ENCODE measurements at places on chromosomes 12 and 14.

- DNase-seq: no peak
Observed at GRCh38 chr12:57261428-57261865, 10.5 kb upstream of the STAC3 start.

DNA sequence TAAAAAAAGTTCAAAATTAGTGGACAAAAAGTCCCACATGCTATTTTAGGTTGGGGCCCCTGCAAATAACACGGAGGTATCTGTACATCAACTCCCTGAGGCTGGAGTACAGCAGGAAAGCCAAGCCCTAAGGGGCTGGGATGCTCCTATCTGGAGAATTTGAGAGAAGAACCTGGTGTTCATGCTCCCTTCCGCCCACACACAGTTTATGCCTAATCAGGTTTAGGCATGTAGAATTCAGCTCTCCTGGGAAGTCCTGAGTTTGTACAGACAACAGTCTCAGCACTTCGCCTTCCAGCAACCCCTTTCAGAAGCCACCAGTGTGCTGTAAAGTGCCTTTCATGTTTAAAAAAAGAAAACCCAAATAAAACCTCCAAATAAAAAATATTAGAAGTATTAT lies 237.3 kb upstream of the GRIP1 start:
- no peak for DNase-seq

DNA sequence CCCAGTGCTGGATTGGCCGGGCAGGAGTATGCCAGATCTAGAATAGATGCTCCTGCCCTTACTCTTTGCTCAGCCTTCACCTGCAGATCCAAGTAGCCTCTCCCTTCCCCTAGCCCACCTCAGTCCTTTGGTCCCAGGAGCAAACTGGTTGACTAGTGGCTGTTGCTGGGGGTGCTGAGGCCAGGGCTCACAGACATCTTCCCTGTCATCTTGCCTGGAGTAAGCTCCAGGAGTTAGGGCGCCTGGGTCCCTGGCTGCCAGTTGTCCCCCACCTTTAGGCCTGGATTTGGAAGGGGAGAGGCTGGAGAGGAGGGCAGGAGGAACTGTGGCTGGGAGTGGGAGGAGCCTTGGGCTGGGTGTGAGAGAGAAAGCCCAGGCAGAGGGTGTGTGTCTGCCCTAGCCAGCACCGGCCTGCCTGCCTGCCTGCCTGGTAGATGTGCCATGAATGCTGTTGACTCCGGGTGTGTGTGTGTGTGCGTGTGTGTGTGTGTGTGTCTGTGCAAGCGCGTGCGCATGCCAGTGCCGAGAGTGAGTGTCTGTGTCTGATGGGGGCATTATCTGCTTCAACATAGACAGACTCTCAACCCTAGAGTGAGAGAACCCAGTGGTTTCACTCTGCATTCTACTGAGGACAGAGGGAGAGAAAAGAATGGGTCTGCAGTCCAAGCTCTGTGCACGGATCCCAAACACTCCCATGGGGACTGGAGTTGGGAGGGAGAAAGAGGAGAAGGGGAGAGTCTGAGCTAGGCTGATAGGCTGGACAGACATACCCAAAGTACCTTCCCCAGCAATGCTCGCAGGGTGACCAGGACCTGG lies 845 bp upstream of the RARG start:
- DNase-seq: peak; percentile 49

GRCh38 chr14:94355191-94355794 lies 32.2 kb upstream of the SERPINA6 start:
- no peak for DNase-seq

- no peak for DNase-seq
Observed at GRCh38 chr14:64772397-64772950, 68.2 kb downstream of the PLEKHG3 start.

GRCh38 chr12:47735649-47736048 lies 10.4 kb upstream of the ENDOU start:
- no peak for DNase-seq

DNA sequence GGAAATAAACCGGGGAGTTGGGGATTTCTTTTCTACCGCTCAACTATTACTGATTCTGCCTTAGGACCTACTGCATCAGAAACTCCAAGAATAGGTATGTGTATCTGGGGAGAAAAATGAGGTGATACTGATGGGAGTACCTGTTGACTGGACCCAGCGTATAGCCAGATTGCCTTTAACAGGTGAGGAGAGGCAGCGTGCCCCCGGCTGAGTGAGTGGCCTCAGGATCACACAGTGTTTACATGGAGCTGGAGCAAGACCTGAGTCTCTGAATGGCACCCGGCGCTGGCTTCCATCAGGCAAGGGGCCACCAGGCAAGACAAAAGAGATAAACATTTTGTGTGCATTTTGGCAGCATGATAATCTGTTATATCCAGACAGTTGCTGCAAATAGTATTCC lies 496.2 kb downstream of the EGLN3 start:
- no peak for DNase-seq

DNA sequence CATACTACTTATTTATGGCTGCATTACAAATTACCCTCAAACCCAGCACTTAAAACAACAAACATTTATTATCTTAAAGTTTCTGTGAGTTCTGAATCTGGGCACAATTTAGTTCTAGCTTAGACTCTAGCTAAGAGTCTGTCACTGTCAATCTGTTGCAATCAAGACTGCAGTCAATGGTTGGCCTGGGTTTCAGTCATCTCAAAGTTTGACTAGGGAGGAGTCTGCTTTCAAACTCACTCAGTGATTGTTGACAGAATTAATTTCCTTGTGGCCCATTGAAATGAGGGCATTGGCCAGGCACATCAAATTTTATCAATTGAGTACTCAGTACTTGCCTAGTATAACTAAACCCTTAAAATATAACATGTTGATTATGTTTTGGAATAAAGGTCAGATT lies 51.6 kb downstream of the ARID2 start:
- DNase-seq: no peak

DNA sequence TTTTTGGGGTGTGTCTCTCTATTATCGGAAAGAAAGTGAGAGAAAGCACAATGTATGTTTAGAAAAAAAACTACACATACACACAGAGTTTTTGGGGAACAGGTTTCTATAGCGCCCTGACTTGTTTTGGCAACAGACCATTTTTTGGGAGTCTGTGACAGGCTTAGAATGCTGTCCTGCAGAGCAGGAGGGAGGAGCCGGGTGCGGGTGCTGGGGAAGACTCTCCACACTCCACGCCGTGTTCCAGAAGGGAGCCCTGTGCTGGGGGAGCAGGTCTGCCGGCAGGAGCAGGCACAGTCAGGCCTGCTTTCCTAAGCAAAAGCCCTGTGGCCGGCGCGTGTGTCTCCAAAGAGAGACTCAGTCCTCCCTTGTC lies 26.5 kb downstream of the CD9 start:
- DNase-seq: no peak

DNA sequence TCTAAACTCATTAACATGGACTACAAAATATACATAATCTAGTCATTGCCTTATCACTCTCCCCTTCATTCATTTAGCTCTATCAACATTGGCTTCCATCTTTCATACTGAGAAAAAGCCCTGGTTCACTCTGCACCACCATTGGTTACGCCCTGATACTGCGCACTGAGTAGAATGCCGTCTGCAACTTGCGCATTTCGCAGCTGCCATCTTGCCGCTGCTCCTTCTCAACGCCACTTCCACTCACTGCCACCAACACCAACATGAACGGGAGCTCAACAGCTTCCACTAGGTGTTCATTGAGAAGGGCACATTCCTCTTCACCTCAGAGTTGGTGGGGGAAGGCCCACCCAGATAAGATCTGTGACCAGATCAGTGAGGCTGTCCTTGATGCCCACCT lies 71.3 kb downstream of the EEA1 start:
- DNase-seq: no peak

- DNase-seq: no peak
Observed at GRCh38 chr14:82394916-82395315, 861.3 kb upstream of the SEL1L start.

DNA sequence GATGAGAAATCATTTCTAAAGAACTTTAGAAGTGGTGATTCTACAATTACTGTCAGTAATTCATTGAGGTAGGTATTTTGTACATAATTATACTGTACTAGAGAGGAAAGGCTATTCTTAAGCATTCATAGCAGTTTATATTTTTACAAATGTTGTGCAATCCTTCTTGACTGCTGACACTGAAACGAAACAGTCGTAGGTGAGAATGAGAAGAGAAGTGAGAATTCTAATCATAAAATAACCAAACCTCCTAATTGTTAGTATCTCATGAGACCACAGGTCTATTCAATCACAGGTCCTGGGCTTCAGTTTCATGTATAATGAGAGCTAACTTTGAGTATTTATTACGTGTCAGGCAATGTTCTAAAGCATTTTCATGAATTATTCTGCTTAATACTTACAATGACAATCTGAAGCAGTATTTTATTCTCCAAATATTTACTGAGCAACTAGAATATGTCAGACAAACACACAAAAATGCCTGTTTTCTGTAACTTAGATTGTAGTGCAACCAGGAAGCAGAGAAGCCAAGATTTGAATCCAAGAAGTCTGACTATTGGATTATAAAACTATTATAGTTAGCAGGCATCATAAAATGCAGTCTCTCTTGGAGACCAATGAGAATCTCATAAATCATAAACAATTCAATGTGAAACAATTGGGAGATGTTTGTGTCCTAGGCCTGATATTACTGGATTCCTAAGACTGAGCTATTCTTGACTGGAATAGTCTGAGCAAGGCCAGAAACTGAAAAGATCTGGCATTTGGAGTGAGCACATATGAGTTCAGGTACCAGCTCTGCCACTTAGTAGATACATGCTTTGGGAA lies 24.3 kb downstream of the RERG start:
- DNase-seq: no peak

GRCh38 chr12:19485240-19485639 lies 45.9 kb downstream of the AEBP2 start:
- DNase-seq: no peak

GRCh38 chr14:23550131-23550811 lies 1.3 kb downstream of the ZFHX2 start:
- DNase-seq: no peak

GRCh38 chr12:100574187-100575074 lies 947 bp downstream of the GAS2L3 start:
- DNase-seq: no peak

DNA sequence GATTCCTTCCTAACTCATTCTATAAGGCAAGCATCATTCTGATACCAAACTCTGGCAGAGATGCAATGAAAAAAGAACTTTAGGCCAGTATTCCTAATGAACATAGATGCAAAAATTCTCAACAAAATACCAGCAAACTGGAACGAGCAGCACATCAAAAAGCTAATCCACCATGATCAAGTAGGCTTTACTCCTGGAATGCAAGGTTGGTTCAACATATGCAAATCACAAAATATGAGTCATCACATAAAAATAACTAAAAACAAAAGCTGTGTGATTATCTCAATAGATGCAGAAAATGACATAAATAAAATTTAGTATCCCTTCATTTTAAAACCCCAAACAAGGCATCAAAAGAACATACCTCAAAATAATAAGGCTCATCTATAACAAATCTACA lies 98.9 kb downstream of the ACSS3 start:
- no peak for DNase-seq

GRCh38 chr12:62799766-62800406 lies 135.1 kb downstream of the PPM1H start:
- DNase-seq: no peak

GRCh38 chr12:13337791-13338190 lies 141.3 kb downstream of the EMP1 start:
- no peak for DNase-seq

- DNase-seq: no peak
Observed at GRCh38 chr12:52561880-52562449, 9.0 kb upstream of the KRT71 start.

- no peak for DNase-seq
Observed at GRCh38 chr12:9626291-9626690, 18.6 kb upstream of the KLRB1 start.

GRCh38 chr12:67082221-67082620 lies 186.9 kb upstream of the CAND1 start:
- DNase-seq: no peak

DNA sequence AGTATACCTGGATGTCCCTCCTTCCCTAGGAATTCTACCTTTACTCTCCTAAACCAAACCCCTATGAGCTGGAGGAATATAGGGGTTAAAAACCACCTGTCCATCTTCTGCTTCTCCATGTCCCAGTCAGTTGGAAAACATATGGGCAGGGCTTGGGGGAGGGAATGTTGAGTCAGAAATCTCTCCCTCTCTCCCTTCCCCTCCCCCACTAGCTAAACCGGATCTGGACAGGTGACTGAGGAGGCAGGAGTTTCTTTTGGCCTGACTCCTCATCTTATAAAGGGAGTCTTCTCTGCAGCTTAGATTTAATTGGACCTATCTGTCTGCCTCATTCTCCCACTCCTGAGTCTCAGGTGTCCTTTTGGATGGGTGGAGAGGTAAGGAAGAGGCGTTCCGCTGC lies 6.1 kb downstream of the ERBB3 start:
- DNase-seq: no peak

DNA sequence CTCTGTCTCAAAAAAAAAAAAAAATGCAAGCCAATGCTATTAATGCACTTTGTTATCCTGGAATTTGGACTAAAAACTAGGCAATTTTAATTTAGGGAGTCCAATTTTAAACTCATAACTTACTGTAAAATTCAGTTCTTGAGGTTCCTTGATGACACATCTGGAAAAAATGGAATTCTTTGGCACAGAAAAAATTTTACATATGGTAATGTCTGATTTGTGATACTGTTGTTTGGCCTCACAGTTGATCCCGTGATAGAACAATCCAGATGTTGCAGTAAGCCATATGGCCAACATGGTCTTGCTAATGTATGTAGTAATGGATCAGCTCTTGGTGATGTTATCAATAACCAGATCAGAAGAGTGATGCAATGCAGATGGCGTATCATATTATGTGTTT lies 1089.8 kb downstream of the FLRT2 start:
- no peak for DNase-seq

DNA sequence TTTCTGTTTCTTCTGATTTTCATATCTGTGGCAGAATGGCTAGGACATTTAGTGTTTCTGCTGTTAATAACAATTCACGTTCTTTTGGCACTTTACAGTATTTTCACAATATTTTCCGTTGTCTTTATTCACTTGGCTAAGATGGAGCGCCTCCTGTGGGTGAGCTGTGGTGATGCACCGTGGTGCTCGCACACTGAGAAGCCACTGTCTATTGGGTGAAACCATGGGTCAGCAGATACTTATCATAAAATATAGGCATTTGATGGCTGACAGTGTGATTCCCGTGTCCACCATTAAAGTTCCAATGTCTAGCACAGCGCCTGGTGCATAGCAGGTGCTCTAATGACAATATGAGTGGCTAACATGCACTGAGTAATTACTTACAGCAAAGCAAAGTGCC lies 141.8 kb downstream of the VRK1 start:
- DNase-seq: no peak

GRCh38 chr12:16094437-16094836 lies 183.0 kb downstream of the SLC15A5 start:
- no peak for DNase-seq

Measured in activated CD4-positive, alpha-beta T cell treated with anti-CD3 and anti-CD28 coated beads for 4 hours (primary cell).